Upper lobe of right lung (tissue), 1 donor: ENCODE measurements at places on chromosomes 12 and 14.

DNA sequence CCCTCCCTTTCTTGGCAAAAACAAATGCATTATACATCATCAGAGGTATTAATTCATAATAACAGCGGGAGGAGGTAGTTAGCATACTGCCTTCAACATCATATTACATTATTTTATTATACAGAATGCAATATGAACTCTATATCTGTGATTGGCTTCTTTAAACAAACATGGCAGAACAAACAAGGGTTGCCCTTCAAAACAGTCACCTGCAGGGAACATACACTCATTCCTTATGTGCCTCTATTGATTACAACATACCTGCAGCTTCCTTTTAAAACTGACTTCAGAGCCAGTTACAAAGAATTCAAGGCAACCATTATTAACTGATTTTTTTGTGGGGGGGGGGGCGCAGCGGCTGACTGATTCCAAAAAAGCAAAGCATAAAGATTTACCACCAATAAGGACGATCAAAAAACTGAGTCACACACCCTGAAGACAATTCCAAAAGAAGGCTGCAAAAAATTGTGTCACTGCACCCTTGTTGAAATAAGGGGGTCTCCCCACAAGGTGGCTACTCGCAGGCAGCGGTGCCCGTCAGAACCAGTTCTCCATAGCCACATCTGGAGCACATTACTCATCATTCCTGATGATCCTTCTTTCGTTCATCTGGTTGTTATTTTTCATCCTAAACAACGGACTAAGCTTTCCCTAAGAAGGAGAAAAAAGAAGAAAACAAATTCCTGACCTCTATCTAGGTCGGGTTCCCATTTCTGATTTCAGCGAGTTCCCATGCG, 51.8 kb downstream of the SMUG1 start:
- DNase-seq = no peak

DNA sequence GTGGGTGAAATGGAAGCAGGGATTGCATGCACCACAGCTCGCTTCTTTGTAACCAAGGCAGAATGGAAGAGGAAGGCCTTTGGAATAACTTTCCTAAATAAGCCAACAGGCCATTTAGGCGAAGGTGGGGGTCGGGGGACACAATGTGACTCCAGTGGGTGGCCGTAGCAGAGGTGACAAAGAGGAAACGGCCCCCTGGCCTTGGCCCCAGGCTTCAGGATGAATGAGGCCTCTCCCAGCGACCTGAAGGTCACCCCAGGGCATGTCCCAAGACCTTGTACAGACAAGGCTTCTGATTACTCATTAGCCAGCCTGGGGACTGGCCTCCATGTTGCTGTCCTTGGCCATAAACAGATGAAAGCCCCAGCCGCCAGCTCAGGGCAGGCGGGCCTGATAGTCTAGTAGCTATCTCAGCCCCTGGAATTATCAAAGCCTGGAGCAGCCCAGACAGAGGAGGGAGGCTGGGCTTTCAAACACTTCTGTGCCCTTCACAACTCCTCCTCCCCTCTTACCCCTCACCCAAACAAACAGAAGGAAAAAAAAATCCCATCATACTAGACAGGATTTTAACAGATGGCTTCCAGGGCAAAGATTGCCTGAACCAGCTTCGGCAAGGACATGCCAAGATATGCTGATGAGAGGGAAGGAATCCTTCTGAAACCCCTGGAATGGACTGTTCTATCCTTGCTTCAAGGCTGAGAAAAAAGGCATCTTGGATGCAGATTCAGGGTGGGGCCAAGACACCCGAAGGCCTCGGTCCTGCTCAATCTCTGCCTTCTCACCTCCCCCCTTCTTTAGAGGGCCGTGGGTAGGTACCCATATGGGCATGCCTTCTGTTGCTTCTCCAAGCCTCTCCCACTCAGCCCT, 142.3 kb upstream of the PARP11 start:
- DNase-seq = no peak

GRCh38 chr14:81301371-81301770, 80.6 kb upstream of the GTF2A1 start:
- no peak for DNase-seq

- DNase-seq = no peak
Measured at GRCh38 chr12:111314953-111315539, 53.8 kb downstream of the PHETA1 start.

DNA sequence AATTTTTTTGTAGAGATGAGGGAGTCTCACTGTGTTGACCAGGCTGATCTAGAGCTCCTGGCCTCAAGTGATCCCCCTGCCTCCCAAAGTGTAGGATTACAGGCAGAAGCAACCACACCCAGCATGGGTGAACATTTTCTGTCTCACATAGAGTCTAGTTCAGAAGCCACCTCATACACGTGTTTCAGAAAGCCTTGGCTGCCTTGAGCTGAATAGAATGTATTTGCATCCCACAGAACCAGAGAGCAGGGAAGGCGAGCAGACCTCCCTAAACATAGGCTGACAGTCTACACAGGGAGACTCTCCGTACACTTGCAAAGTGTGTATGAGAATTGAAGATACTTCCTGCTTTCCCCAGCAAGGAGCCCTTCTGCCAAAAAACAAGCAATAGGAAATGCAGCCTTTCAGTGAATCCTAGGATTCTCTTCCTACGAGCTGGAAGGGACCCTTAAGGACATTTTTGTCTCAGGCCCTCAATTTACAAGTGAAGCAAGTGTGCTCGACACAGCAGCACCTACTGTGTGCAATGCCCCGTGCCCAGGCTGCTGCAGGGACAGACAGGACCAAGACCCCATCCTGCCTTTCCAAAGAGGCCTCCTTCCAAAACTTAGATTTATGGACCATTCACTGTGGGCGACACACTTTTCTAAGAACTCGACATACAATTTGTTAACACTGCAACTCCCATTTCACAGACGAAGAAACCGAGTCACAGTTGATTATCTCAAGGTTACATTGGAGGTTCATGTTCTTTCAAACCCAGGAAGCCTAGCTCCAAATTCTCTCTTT, 11.2 kb downstream of the NUAK1 start:
- DNase-seq = no peak

- DNase-seq = no peak
Measured at GRCh38 chr14:67360470-67361206, 510 bp downstream of the EIF2S1 start.

DNA sequence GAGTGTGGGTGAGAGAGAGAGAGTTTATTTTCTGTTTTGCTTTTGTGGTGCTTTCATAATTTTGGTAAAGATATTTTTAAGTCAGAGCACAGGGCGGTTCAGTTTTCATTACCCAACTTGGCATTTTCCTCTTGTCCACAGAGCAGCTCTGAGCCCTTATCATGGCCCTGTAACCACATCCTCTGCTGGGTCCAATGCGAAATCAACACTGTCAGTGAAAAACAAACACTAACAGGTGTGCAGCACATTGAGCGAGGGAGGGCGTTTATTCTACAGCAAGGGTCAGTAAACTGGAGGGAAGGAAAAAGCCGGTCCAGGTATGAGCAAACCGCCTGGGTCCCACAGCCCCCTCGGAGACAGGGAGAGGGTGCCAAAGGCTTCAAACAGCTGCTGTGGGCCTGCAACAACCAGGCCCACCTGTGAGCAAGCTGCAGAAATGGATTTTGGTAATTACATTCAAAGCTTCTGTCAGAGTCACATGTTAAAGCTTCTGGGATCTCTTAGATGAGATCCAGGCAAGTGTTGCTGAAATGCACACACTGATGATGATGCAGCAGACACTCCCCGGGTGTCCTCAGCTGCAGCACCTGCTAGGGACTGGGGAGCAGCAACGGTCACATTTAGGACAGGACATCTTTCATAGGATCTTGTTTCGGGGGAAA, 132.7 kb upstream of the DYRK2 start:
- DNase-seq = no peak

GRCh38 chr14:75315144-75315543, 36.5 kb downstream of the FOS start:
- DNase-seq = no peak

- DNase-seq = no peak
Measured at GRCh38 chr12:78185109-78185508, 354.4 kb downstream of the NAV3 start.

DNA sequence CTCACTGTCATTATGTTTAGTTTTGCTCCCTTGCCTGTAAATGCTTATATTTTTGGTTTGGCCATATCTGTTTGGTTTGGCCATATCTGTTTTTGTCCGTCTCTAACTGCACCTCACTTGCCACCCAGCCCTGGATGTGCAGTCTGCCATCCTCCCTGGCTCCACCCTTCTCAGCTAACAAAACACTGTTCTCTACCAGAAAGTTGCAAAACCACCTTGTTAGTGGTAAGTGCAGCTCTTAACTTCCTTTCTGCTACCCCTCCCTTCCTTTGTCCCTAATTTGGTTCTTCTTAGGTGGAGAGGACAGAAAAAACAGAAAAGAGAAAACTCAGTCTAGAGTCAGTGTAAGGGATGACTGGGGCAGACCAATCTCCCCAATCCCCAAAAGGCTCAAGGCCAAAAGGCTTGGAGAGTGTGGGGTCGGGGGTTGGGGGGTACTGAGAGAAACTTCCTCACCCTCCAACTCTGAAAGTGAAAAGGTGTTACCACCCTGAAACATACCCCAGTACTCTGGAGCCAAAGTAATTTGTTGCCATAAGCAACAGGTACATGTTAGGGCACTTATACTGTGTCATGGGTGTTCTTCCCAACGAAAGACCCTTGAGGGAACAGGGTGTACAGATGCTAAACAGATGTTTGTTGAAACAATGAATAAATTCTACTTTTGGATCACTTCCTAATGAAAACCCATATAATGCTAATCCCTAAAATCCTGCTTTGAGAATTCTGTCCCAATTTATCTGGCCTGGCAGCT, 5.0 kb downstream of the BIN2 start:
- DNase-seq = no peak

- DNase-seq = no peak
Measured at GRCh38 chr14:92942976-92943710, 20.2 kb downstream of the CHGA start.

- peak; percentile 34 for DNase-seq
Measured at GRCh38 chr14:68680541-68681051, 112.3 kb downstream of the ZFP36L1 start.

GRCh38 chr12:53287741-53288216, 7.6 kb upstream of the PFDN5 start:
- DNase-seq = peak; percentile 79

DNA sequence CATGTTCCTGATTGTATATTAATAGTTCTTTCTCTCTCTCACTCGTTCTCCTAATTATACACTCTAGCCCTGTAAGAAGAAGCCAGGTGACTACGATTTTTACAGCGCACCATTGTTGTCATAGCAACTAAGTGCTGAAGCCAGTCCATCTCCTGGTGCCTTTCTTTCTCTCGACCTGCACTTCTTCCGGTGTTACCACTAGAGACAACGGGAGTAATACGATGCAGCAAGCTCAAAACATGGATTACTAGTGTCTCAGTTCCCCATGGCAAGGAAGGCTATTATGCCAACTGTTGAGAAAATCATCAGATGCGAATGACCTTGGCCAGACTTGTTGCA, 40.8 kb upstream of the DCD start:
- DNase-seq = no peak

DNA sequence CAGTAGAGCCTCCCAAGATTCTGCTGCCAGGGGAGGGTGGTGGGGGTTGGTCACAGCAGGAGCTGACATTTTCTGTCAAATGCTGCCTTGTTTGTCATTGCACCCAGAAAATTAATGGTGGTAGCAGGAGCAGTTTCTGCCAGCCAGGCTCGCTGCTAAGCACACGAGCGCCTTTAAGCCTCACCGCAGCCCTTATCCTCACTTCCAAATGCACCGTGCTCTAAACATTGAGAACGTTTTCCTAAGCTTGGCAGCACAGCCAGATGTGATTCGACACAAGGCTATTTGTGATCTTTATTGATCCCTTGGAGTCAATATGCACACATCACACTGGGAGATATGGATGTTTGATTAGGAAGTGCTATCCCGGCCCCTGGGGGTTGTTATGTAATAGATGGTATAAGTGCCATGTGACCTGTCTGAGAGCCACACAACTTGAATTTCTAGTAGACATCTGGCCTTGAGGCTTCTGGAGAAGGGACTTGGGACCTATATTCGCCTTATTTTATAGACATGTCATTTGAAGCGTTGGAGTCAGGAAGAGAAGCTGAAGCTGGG, 31.6 kb upstream of the BEGAIN start:
- DNase-seq = peak; percentile 7

DNA sequence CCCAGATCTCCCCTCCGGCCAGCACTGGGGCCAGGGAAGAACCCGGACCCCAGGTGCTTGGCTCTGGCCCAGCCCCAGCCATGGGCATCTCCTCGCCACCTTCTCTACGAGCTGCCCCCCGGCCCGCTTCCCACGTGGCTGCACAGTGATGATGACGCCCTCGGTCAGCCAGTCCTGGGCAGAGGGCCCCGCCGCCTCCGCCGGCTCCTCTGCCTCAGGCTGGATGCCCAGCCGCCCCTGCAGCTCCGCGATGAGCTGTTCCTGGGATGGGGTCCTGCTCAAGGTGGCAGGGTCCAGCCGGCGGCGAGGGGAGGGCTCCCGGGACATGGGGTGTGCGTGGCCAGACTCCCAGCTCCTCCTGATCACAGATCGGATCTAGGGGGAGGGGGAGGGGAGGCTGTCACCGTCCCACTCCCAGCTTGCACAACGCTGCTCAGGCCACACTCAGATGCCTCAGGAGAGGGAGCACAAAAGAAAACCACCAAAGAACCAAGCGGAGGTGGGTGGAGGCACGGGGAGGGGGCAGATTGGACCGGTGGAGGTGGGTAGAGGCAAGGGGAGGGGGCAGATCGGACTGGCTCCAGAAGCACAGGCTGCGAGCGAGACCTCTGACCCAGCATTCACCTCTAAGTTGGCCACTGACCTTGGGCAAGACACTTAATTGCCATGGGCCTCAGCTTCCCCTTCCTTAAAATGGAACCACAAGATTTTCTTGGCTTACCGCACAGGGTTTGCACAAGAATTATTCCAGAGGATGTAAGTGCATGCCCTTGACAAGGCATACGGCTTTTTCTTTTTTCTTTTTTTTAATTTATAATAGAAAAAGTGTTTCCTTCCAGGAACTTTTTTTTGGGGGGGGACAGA, 16.1 kb upstream of the RPLP0 start:
- no peak for DNase-seq

DNA sequence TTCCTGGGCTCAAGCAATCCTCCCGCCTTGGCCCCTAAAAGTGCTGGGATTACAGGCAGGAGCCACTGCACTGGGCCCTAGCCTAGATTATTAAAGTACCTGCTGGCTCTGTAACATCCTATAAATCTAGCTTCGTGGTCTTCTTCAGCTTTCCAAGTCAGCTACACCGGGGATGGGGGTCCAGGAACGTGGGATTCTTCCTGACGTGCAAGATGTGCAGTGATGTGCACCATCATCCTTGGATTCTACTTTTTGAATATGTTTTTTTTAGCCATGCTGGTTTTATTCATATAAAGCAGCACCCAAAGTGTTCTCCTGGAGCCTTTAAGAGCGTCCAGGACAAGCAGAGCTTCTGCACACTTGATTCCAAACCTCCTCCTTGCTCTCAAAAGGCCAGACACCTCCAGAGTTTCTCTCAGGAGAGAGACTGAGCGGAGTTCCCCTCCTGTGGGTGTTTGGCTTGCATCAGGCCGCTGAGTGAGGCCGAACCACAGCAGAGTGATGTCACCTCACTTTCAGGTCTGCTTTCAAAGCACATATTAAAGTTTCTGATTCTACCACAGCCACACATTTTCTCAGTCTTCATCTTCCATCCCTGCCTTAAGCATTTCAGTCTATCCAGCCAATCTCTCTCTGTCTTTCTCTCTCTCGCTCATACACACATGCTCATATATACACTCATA, 33.4 kb downstream of the VCPKMT start:
- peak; percentile 67 for DNase-seq
